ENCODE measurements at places on chromosomes 4 and X.

GRCh38 chr4:41111791-41112190, 102.6 kb downstream of the APBB2 start:
- no peaks in the 10 kb centered on the region for H3K27me3 ChIP-seq
- H3K4me3 ChIP-seq, result no peak overlapping the region
- H3K4me1 ChIP-seq, result no peaks in the 10 kb centered on the region
- H3K36me3 ChIP-seq, result no peaks in the 10 kb centered on the region

DNA sequence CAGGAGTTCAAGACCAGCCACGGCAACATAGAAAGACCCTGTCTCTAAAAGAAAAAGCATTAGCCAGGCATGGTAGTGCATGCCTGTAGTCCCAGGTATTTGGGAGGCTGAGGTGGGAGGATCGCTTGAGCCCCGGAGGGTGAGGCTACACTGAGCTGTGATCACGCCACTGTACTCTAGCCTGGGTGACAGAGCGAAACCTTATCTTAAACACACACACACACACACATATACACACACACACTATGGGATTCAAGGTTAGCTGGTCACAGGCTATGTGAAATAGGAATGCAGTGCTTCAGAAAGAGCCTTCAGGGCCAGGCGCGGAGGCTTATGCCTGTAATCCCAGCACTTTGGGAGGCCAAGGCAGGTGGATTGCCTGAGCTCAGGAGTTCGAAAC, 23.5 kb downstream of the NLGN3 start:
- H3K27me3 ChIP-seq, result no peaks in the 10 kb centered on the region
- no peak overlapping the region for H3K27ac ChIP-seq
- no peak for DNase-seq
- H3K36me3 ChIP-seq, result no peaks in the 10 kb centered on the region
- H3K4me3 ChIP-seq, result no peak overlapping the region

DNA sequence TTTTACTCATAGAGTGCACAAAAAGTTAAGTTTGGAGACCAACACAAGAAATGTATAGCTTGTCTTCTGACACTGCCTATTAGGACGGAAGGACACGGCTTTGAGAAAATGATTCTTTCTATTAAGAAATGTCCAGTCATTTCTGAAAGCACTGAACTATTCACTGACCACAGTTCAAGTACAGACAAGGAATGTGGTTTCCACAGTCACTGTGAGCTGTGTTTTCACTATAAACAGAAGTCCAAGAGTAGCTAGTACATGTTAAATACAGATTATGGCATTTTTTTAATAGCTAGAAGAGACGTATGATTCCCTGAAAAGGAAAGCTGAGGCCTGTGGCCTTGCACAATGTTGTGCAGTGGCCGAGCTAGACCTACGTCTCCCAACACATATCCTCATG, 115.1 kb upstream of the GPM6A start:
- no peaks in the 10 kb centered on the region for H3K27me3 ChIP-seq
- no peak for DNase-seq
- H3K4me1 ChIP-seq, result no peaks in the 10 kb centered on the region
- no peaks in the 10 kb centered on the region for H3K36me3 ChIP-seq

- H3K4me3 ChIP-seq, result no peak overlapping the region
- DNase-seq, result no peak
- no peaks in the 10 kb centered on the region for H3K27me3 ChIP-seq
- H3K36me3 ChIP-seq, result no peaks in the 10 kb centered on the region
These were observed 93.4 kb downstream of the SLC10A7 start for GRCh38 chr4:146428298-146428697.

GRCh38 chrX:44842550-44843317, 1.1 kb upstream of the DUSP21 start:
- H3K27me3 ChIP-seq, result no peaks in the 10 kb centered on the region
- H3K27ac ChIP-seq, result no peak overlapping the region
- DNase-seq, result no peak
- no peaks in the 10 kb centered on the region for H3K36me3 ChIP-seq
- H3K4me3 ChIP-seq, result no peak overlapping the region

DNA sequence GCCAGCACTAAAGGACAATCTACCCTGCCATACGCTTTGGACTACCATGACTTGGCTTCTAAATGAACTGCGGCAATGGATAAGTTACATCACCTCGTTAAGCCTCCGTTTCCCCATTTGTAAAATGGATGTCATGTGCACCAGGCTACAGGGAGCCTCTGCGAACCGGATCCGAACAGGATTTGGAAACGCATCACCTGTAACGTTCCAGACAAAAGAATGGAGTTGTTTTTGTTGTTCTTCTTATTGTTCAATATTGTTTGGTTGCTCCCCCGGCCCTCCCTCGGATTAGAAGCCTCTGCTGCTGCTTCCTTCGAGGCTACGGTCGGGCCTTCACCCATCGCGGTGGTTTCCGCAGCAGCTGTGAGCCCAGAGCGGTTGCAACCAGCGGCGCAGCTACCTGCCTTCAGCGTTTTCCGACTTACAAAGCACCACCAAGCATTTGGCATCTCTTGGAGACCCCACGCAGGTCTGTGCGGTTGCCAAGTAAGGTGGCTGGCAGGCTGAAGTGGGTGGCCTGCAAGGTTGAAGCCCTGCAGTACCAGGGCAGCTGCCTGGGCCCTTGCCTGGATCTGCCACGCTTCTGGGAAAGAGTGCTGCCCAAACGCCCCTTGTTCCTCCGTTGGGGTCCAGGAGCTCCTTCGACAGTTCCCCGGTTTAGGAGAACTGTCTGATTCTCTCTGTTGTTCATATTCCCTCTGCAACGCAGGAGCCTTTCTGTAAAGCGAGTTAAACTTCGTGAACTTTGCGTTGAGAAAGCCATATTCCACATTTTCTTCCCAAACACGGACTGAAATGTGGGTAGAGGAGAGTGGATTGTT, 7.1 kb downstream of the NKX3-2 start:
- no peak overlapping the region for H3K27ac ChIP-seq
- H3K36me3 ChIP-seq, result no peaks in the 10 kb centered on the region
- DNase-seq, result no peak
- H3K4me1 ChIP-seq, result peaks cover 11% of the 10 kb centered on the region
